NCI-H1417 treated with DMSO at 0.1 percent for 48 hours (cell line): ENCODE measurements at places on chromosomes 2 and 18.

- no peak for DNase-seq
These were observed 247.0 kb downstream of the TFCP2L1 start for GRCh38 chr2:121038031-121038430.

- no peak for DNase-seq
These were observed 85.8 kb downstream of the PLEKHM3 start for GRCh38 chr2:207939342-207940108.

DNA sequence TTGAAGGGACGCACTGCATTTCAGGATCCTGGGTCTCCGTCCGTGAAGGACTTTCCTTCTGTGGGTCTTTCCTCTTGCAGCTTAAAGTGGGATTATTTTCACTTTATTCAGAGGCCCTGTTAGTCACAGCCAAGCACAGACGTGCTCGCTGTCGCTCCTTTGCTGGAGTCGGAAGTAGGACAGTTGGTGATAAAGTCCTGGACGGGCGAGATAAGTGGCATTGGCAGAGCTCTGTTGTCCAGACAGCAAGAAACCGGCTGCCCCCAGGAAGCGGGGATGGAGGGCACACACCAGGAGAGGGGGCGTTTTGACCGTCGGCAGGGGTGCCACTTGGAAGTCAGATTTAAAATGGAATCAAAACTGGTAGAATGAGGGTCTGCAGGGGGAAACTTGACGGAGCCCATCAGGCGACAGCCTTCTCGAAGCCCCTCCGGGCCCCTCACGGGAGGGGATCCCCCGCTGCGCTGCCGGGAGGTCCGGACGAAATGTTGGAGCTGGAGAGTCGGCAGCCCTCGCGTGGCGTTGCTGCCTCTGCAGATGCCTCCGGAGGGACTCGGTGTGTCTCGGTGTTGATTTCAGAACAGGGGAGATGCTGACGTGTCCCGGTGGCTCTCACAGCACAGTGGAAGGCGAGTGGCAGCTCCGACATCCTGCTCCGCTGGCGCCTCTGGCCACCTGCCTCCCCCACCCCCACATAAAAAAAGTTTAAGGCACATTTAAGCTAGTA is 124.2 kb downstream of the NFATC1 start:
- DNase-seq, result no peak

DNA sequence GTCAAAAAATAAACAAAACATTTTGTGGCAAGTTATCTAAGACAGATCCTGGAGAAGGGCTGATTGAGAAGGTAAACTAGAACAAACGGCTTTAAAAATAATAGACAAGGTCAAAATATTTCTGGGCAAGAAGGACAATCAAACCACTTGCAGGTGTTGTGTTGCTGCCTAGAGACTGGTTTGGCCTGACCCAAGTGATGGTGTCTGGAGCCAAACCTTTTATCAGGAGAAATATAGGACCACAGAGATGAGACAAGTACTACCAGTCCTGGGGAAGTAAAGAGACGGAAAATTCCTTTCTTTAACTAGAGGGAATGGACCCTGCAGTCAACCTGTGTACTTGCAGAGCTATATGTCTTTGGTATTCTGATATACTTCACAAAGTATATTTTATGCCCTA is 44.2 kb downstream of the PLCL1 start:
- DNase-seq, result no peak
